NCI-H460 (cell line): ENCODE measurements at places on chromosomes 11 and 22.

DNA sequence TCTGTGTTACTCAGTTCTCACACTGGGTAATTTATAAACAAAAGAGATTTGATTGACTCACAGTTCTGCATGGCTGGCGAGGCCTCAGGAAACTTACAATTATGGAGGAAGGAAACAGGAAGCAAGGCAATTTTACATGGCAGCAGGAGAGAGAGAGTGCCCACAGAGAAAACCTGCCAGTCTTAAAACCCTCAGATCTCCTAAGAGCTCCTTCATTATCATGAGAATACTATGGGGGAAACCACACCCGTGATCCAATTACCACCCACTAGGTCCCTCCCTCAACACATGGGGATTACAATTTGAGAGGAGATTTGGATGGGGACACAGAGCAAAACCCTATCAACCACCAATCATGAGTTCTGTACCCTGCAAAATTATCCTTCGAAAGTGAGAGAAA lies 1180.8 kb downstream of the JRKL start:
- no peak for DNase-seq

- DNase-seq, result no peak
Observed at GRCh38 chr11:83280256-83280655, 5.9 kb downstream of the CCDC90B start.

GRCh38 chr11:29017941-29018340 lies 909.8 kb downstream of the METTL15 start:
- no peak for DNase-seq

DNA sequence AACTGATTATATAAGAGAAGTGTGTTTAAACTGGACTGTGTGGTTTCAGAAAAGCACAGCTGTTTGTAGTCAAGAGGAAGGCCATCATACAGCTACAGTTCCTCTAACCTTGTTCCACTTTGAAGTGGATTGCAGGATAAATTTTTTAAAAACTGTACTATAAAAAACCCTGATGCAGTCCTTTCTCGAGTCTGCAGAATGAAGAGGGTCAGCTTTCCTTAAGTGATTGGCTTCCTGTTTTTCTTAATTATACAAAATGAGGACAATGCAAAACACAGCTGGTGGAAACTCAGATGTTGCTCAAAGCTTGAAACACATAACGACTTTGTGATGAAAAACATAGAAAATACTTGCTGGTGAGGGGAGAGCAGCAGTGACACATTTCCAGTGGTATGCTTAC lies 1060.5 kb downstream of the DLG2 start:
- no peak for DNase-seq

GRCh38 chr11:32332990-32333319 lies 102.4 kb downstream of the WT1 start:
- DNase-seq, result no peak

DNA sequence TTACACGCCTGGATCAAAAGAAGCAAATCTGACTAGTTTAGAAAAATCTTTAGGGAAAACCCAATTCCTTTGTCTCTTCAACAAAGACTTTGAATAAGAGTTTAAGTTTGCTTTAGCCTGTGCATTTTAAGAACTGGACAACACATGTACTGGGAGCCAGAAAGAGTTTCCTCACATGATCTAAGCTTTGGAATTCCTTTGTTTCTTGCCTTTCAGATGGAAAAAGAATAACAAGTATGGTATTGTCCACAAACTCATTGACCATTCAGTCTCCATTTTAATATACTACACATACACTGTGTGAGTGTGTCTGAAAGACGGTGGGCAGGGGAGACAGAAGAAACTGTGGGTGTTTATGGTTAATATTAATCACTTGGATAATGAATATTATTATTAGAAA lies 205.6 kb downstream of the MAML2 start:
- DNase-seq, result no peak

GRCh38 chr11:69239641-69240040 lies 54.3 kb upstream of the MYEOV start:
- DNase-seq, result no peak

DNA sequence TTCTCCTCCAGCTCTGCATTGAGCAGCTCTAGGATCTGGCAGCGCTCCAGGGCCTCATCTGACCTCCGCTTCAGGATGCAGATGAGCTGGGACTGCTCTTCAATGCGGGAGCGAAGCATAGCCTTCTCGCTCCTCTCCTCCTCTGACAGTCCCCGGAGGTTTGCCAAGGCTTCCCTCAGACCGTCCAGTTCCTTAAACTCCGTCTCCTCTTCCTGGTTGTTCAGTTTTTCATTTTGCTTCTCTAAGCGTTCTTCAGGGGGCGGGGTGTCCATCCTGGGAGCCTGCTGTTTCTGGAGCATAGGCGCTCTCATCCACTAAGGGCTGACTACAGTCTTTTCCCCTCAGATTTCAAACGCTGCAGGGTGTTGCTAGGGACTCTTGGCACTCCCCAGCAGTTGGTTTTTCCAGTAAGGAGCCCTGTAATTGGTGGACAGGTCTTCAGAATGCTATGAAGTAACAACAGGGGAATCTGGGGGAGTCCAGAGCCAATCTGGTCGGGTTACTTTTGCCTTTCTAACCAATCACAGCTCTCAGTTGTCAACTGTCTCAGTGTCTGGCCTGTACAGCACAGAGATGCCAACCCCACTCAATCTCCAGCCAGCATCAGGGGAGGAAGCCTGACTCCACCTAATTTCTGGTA lies at the start of gene CCDC89:
TSS of gene CCDC89 (minus strand) at position 376 of the 640 bp plus-strand sequence. CDS start at position 311, 65 bp downstream.
- no peak for DNase-seq

DNA sequence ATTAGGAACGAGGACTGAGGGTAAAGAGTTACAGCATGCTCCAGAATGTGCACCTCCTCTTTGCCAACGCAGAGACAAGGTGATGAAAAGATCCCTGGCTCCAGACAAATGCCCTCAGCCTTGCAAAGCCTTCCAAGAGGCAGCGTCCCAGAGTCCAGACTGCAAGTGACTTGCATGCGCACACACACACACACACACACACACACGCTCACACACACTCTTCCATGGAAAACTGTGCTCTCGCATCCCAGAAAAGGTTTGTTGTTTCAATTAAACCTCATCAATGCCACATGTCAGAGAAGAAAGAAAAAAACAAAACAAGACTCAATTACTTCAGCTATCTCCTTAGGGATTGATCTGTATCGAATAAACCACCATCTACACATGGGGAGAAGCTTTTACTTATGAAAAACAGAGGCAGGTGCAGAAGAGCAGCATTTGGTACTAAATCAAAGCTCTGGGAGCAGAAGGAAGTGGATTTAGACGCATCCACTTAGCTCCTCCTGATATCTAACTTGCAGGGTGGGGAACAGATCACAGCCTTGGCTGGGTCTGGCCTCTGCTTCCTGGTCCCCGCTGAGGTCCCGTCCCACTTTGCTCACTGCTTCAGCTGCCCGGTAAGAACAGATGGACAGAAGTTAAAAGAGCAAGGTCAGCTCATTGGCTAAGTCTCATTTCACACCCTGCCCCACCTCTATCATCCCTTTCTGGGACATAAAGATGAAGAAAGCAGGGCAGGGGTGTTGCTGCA lies 249.8 kb upstream of the BLID start:
- DNase-seq, result no peak

DNA sequence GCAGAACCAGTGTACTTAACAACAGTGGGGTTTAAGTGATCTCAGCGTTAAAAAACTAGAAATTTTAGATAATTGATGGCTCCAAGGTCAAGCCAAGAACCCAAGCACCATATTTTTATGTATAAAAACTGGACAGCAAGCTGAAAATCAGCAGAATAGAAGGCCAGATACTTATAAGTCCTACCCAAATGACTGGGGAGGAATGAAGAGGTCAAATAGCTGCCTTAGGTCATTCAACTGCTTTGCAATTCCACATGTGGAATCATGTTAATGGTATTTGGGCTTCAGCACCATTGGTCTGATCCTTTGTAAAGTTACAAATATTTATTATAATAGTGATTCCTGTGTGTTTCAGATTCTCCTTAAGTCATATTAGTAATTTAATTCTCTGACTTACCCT lies 108.4 kb downstream of the FAT3 start:
- DNase-seq, result no peak

GRCh38 chr11:86790867-86791849 lies 9.2 kb upstream of the PRSS23 start:
- no peak for DNase-seq

- no peak for DNase-seq
Observed at GRCh38 chr11:94576306-94576705, 9.1 kb downstream of the PIWIL4 start.

- no peak for DNase-seq
Observed at GRCh38 chr11:12212821-12213185, 102.4 kb downstream of the MICAL2 start.

DNA sequence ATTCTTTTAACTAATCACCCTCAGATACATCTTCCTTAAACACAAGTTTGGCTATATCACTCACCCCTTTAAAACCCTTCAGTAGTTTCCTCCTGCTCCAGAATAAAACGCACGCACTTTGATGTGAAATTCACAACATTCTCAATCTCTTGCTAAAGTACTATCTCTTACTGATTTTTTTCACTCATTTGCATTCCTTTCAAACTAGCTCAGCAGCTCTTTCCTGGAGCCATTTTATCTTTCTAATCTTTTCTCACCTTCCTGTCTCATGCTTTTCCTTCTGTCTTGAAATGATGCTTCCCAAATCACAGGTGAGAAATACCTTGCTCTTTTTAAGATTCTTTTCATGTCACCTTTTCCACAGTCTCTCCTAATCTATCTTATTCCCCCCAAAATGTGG lies 1074.4 kb downstream of the DLG2 start:
- DNase-seq, result no peak

GRCh38 chr11:110349138-110349996 lies 53.0 kb upstream of the RDX start:
- DNase-seq, result no peak

DNA sequence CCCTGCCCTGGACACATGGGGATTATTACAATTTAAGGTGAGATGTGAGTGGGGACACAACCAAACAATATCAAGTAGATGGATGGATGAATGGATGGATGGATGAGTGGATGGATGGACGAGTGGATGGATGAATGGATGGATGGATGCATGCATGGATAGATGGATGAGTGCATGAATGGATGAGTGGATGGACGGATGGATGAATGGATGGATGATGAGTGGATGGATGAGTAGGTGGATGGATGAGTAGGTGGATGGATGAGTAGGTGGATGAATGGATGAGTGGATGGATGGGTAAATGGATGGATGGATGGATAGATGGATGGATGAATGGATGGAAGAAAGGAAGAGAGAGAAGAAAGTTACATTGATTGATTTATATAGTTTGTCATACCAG lies 859 bp downstream of the LINC01488 start:
- no peak for DNase-seq

- no peak for DNase-seq
Observed at GRCh38 chr22:37230673-37231405, 13.2 kb downstream of the RAC2 start.

- no peak for DNase-seq
Observed at GRCh38 chr22:41899992-41900651, 14.8 kb downstream of the SHISA8 start.

- DNase-seq, result no peak
Observed at GRCh38 chr11:71246559-71246958, 5.8 kb downstream of the SHANK2 start.

GRCh38 chr11:102117472-102118113 lies 7.3 kb downstream of the YAP1 start:
- no peak for DNase-seq

DNA sequence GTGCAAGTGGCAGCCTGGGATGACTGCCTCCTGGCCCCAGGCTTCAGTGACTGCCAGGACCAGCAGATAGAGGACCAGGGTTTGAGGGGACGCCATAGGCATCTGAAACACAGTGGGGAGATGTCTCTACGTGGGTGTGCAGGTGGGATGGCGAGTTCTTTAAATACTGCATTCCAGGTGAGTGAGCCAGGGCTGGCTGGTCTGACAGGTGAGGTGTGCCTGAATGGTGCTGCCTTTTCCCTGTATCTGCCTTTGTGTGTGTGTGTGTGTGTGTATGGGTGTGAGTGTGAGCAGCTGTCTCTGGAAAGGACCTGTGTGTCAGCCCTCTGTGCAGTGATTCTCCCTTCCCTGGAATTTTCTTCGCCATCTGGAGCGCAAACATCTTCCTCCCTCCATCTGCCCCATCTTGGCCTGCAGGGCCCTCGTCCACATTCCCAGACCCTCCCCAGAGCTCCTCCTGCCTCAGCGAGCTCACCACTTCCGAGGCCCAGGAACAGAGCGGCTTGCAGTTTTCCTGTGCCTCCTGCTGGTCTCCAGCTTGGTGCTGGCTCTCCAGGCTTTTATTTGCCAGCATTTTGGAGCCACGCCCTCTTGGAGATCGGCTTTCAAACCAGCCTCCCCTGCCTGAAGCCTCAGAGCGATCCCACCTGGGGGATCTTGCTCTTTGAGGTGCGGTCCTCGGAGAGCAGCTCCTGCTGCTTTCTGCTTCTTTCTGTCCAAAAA lies at the start of gene GPHA2:
TSS of gene GPHA2 (minus strand) at position 535 of the 723 bp plus-strand sequence. CDS start at position 102, 433 bp downstream.
- no peak for DNase-seq

- no peak for DNase-seq
Observed at GRCh38 chr11:6653656-6654055, 2.0 kb downstream of the DCHS1 start.

DNA sequence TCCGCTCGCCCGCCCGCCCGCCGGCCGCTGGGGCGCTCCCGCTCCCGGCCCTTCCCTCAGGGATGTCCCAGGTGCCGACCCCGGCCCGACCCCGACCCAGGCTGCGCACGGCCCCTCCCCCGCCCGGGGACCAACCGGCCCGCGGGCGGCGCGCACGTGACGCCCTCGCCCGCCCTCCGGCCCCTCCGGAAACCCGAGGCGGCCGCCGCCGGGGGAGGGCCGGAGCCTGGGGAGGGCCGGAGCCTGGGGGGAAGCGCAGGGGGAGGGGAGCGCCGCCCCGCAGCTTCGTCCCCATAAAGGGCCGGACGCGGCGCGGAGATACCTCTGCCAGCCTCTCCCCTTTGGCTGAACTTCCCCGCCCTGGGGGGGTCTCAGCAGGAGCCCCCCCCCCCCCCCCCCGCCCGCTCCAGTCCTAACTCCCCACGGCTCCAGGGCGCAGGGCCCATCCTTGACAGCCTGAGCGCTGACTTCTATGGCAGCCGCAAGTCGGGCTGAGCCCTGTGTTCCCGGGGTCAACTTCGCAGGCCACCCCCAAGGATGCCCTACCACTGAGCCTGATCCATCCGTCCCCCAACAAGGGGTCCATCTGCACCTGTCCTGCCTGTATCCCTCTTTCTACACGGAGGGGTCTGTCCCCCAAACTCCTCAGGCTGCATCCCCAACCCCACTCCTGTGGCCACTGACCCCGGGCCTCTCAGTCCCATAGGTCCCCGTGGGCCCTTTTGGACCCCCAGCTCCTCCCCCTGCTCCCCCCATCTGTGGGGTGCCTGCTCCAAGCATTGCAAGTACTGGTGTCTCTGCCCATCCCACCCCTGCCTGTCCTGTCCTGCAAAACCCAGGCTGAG lies at the start of gene MAPK12:
TSS of gene MAPK12 (minus strand) at position 69 of the 845 bp plus-strand sequence. CDS start 174 bp downstream, outside the sequence.
- DNase-seq, result no peak
